ENCODE measurements at places on chromosomes 6 and 20. TPM values are rescaled to one million over a fixed set of nuclear protein-coding genes. Genes with fewer than 3 reads are reported as not detected.

The DDX43 gene
- 0.14 TPM for total RNA-seq

The TREM2 gene
- not detected for total RNA-seq

The GGTLC1 gene
- total RNA-seq: not detected

The TCP11 gene
- 0.18 TPM for total RNA-seq

The SNAP25 gene
- not detected for total RNA-seq

The PI16 gene
- under 0.01 TPM for total RNA-seq

The NFATC2 gene
- 1.7 TPM for total RNA-seq

The NRN1 gene
- total RNA-seq: 1.7 TPM

The SLC35D3 gene
- not detected for total RNA-seq

The ATXN1 gene
- total RNA-seq: 15.9 TPM

The SLC35F1 gene
- total RNA-seq: not detected

The GHRH gene
- total RNA-seq: not detected

The EYS gene
- total RNA-seq: not detected

The HLA-DQA2 gene
- total RNA-seq: not detected

The XKR7 gene
- not detected for total RNA-seq

The FGD2 gene
- total RNA-seq: not detected

The TMEM244 gene
- total RNA-seq: not detected

The FYN gene
- total RNA-seq: 194 TPM

The PAK1IP1 gene
- total RNA-seq: 29.6 TPM

The ZNF831 gene
- total RNA-seq: not detected

The DPPA5 gene
- not detected for total RNA-seq

The GABRR1 gene
- total RNA-seq: not detected

The METTL24 gene
- not detected for total RNA-seq

The MUC22 gene
- not detected for total RNA-seq

The BPI gene
- not detected for total RNA-seq

The WFDC10B gene
- total RNA-seq: not detected

The CCM2L gene
- 6.4 TPM for total RNA-seq

The SERAC1 gene
- total RNA-seq: 14.4 TPM

The SLC13A3 gene
- total RNA-seq: 0.04 TPM

The ADGRF5 gene
- total RNA-seq: 2.0 TPM

The ESR1 gene
- total RNA-seq: 0.04 TPM

The EDN3 gene
- not detected for total RNA-seq

The SPATS1 gene
- not detected for total RNA-seq

The PRDM13 gene
- total RNA-seq: not detected

The IPCEF1 gene
- under 0.01 TPM for total RNA-seq

The ATP6V1G2 gene
- total RNA-seq: 0.59 TPM

The TPX2 gene
- total RNA-seq: 39.3 TPM

The TOX2 gene
- total RNA-seq: 2.4 TPM

The HNF4A gene
- total RNA-seq: not detected

The FOXS1 gene
- total RNA-seq: not detected

The FAM209B gene
- total RNA-seq: not detected

The SYNGAP1 gene
- total RNA-seq: 1.5 TPM

The AK9 gene
- 4.6 TPM for total RNA-seq

The ARFGEF3 gene
- 8.2 TPM for total RNA-seq

The GSTA3 gene
- not detected for total RNA-seq

The CRYBG1 gene
- 19.8 TPM for total RNA-seq

The HLA-DQB1 gene
- not detected for total RNA-seq

The SLC12A5 gene
- 0.07 TPM for total RNA-seq
